ENCODE measurements at places on chromosomes 1 and 21. TPM values are rescaled to one million over a fixed set of nuclear protein-coding genes. Genes with fewer than 3 reads are reported as not detected.

Gene TMEM125
- total RNA-seq: not detected

Gene LCE3D
- not detected for total RNA-seq

Gene IVL
- not detected for total RNA-seq

DNA sequence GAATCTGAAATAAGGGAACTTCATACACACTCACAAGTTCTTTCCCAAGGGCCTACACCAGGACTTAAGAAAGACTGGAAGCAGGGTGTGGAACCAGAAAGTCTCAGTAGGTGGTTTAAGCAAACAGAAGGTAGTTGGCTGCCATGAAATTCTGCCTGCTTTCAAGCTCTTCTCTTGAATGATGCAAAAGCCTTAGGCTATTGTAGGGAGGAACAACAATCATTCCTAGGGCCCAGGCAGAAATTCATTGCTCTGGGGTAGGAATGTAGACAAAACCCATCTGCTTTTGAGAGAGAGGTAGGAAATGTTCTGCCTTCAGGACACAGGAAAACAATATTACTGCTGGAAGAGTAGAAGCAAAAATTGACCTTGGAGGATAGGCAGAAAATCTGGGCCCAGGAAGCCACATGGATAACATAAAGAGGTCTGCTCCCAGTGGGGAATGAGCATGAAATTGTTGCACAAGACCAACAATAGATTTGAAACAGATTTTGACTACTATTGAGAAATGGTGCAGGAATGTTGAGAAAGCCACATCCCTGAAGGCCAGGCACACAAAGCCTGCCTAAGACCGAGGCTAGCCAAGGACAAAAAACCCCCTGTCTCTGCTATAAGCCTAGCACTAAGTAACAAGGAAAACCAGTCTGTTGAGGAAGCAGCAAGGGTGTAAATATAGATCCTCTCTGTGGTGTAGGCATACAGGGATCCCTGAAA, 22.7 kb upstream of the SFT2D2 start:
- DNase-seq: peak; percentile 45

- DNase-seq: no peak
Observed at GRCh38 chr1:214199585-214199984, 81.4 kb upstream of the SMYD2 start.

DNA sequence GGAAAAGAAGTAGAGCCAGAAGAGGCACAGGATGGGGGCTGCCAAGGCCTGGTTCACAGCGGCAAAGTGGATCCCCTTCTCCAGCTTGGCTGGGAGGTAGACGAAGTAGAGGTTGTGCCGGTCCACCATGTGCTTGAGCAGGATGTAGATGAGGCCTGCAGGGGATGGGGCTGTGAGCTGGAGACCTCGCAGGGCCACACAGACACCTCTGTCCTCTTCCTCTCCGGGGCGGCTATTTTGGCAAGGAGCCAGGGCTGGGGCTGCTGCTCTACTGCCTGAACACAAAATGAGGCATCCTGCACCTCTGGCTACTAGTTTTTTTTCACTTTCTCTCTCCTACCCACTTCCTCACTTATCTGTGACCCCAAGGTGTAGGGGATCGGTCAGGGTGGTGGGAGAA, 32.3 kb downstream of the TMEM63A start:
- DNase-seq: no peak

- no peak for DNase-seq
Observed at GRCh38 chr1:93758842-93759515, 77.3 kb upstream of the BCAR3 start.

GRCh38 chr1:31624731-31625514, 7.4 kb downstream of the HCRTR1 start:
- no peak for DNase-seq

DNA sequence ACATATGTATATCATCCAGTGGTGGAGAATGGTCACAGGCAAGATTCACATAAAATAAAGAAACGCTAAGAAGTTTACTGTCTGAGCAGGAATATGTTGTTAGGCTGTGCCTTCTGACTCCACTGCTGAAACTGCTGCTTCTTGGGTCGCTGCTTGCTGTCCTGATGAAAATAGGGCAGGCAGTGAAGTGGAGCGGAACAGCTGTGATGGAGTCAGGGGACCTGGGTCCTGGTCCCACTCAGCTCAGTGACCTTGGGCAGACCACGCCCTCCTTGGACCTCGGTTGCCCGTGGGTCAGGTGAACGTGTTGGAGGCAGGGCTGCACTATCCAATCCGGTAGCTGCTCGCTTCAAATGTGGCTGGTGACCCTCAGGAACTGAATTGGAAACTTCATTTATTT, 33.4 kb upstream of the IFFO2 start:
- no peak for DNase-seq
